Activated naive CD4-positive, alpha-beta T cell treated with anti-CD3 and anti-CD28 coated beads for 36 hours (primary cell): ENCODE measurements at places on chromosomes 12 and 14. TPM values are rescaled to one million over a fixed set of nuclear protein-coding genes. Genes with fewer than 3 reads are reported as not detected.

The ASCL1 gene
- total RNA-seq = not detected

The GLI1 gene
- not detected for total RNA-seq

DNA sequence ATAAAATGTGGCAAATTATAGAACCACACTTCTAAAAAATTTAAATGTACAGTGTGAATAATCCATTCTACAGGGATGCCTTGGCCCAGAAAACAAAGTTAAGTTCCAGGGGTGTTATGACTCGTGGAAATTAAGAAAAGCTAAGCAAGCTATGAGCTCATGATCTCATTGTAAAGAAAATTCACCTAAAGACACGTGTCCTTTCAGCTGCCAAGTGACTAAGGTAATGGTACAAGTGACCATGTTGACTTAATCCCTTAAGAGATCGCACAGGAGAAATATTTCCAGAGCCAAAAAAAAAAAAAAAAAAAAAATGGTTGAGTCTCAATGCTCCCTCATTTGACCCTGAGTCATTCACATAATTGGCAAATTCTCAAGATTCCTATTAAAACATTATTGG is 51.4 kb upstream of the ANO2 start:
- peaks cover 14% of the 10 kb centered on the region for H3K27me3 ChIP-seq
- no peaks in the 10 kb centered on the region for H3K36me3 ChIP-seq
- DNase-seq = no peak
- no peak overlapping the region for H3K27ac ChIP-seq

- peaks cover 84% of the 10 kb centered on the region for H3K27me3 ChIP-seq
- H3K4me3 ChIP-seq = peak overlapping the region; percentile 64
- no peak overlapping the region for H3K27ac ChIP-seq
These were observed 1.5 kb downstream of the COL2A1 start for GRCh38 chr12:48002773-48003218.

The KLRK1 gene
- 0.35 TPM for total RNA-seq

- H3K4me1 ChIP-seq = no peaks in the 10 kb centered on the region
- H3K27me3 ChIP-seq = no peaks in the 10 kb centered on the region
- H3K27ac ChIP-seq = no peak overlapping the region
- H3K36me3 ChIP-seq = no peaks in the 10 kb centered on the region
These were observed 9.1 kb upstream of the CDC42BPB start for GRCh38 chr14:103066399-103066798.

The FAM90A1 gene
- total RNA-seq = 0.30 TPM

The KRT8 gene
- 0.40 TPM for total RNA-seq

The GON7 gene
- 7.0 TPM for total RNA-seq

- H3K4me3 ChIP-seq = no peak overlapping the region
- DNase-seq = no peak
- H3K4me1 ChIP-seq = no peaks in the 10 kb centered on the region
- H3K27me3 ChIP-seq = no peaks in the 10 kb centered on the region
These were observed 751.6 kb downstream of the NOVA1 start for GRCh38 chr14:25846246-25846645.

GRCh38 chr14:99781091-99781490 is 12.1 kb upstream of the EML1 start:
- no peaks in the 10 kb centered on the region for H3K4me1 ChIP-seq
- H3K4me3 ChIP-seq = no peak overlapping the region
- H3K27ac ChIP-seq = no peak overlapping the region

The YAF2 gene
- 28.6 TPM for total RNA-seq
